ENCODE measurements at places on chromosomes 3 and 15.

DNA sequence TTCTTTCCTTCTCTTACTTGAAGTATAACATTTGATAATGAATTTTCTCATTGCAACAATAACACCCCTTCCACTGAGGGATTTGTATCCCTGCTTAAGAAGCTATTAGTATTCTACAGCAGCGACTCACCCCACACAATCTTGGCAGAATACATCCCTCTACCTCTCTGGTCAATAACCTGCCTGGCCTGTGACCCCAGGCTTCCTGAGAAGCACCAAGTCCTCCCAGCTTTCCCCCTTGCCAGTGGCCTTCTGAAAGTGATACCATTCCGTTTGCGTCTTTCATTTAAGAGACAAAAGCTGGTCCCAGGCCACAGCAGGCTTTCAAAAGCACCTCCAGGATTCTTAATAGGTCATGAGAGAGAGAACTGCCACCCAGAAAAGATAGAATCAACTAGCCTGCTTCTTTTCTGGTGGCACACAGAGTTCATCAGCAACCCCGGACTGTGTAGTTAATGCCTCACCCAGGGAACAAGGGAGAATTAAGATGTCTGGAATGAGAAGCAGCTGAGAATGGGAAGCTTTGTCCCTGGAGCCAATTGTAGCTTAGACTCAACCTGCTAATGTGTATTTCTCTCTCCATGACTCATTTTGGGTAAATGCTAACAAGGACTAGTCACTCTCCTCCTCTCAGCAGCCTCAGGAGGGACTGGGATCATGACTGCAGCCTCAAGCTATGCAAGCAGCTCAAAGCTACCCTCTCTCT lies 101.0 kb upstream of the CPNE4 start:
- no peak for DNase-seq

DNA sequence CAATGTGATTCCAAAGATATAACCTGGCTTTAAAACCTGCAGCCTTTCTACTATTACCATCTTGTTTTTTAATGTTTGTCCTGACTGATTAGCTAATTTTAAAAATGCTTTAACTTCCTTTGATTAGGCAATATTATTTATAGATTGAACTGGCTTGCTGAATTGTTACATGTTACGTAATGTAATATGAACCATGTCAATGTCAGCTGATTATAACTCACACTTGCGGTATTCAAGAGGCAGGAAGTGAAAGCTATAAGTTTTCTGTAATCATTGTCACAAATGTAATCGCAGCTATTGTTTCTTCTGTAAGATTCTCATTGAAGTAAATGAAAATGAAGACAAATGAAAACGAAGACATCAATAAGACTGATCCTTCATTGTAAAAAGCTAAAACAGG lies 146.8 kb downstream of the ROBO2 start:
- no peak for DNase-seq

GRCh38 chr3:168850109-168850508 lies 754.4 kb upstream of the GOLIM4 start:
- no peak for DNase-seq

DNA sequence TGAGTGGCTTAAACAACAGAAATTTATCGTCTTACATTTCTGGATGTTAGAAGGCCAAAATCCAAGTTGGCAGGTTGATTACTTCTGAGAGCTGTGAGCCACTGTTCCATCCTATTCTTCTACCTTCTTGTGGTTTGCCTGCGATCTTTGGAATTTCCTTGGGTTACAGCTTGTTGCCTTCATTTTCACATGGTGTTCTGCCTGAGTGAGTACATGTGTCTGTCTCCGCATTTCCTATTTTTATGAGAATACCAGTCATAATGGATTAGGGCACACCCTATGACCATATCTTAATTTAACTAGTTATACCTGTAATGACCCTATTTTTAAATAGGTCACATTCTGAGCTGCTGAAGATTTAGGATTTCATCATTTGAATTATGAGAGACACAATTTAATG lies 294.3 kb downstream of the CNTN4 start:
- DNase-seq: no peak

DNA sequence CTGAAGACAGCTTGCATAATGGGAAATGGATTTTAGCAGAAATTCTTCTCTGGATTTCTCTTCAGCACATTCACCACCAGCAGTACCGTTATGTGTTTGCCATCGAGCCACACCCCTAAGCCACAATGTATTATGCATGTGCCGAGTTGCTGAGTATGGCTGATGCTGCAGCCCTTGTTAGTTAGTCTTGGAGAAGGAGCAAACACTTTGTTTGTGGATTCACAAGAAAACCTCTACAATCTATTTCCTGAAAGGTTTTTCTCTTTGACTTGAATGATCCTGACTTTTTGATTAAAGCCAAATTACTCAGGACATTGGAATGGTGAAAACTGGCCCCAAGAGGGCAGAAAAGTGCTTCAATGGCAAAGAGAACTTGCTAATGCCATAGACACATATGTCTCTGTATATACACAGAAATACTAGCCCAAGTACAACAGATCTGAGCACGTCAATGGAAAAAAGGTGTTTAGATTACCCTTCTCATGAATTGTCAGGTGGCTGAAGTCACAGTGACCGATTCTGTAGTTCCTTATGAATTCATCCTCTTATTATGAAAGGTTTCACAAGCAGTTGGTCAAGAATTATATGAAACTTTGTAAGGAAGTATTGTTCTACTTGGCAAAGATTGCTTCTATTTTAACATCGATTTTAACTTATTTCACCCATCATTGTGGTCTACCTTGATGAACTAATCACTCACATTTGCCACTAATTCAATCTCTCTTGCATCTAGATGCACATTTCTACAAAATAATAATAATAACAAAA lies 103.0 kb downstream of the P3H2 start:
- no peak for DNase-seq

GRCh38 chr3:196471551-196471950 lies 32.0 kb downstream of the RNF168 start:
- no peak for DNase-seq

- no peak for DNase-seq
These were observed 50.4 kb upstream of the ADCY5 start for GRCh38 chr3:123499322-123499721.

DNA sequence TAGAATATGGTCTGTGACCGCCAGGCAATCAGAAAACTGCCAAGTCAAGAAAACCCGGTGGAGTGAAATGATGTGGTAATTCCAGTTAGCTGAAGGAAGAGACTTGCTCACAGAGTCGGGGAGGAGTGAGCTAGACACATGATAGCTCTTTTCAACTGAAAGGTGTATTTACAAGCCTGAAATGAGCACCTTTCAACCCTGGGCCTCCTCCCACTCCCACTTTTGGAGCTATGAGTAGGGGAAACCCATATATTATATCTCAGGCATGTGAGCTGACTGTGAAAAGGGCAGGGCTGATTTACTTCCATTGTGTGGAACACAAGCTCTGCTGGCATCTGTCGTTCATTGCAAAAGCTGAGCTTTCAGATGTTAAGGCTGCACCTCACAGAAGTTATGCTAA lies 960.2 kb downstream of the TUSC7 start:
- DNase-seq: no peak

- DNase-seq: no peak
These were observed 58.9 kb downstream of the ITGA11 start for GRCh38 chr15:68373028-68373427.

DNA sequence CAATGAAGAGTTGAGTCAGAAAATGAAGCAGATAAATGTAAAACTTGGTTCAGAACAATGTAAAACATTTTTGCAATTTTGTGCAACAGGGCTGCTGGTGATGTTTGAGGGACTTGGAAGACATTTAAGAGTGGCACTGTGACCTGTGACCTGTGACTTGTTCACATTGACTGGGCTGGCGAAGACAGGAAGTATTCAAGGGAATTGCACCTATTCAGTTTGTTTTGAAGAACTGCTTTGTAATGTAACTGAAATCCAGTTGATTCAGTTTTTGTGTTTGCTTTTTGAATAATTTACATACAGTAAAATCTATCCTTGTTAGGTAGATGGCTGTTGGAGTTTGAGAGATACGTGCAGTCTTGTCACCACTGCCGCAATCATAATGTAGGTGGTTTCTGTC lies 35.4 kb downstream of the MCTP2 start:
- DNase-seq: no peak

DNA sequence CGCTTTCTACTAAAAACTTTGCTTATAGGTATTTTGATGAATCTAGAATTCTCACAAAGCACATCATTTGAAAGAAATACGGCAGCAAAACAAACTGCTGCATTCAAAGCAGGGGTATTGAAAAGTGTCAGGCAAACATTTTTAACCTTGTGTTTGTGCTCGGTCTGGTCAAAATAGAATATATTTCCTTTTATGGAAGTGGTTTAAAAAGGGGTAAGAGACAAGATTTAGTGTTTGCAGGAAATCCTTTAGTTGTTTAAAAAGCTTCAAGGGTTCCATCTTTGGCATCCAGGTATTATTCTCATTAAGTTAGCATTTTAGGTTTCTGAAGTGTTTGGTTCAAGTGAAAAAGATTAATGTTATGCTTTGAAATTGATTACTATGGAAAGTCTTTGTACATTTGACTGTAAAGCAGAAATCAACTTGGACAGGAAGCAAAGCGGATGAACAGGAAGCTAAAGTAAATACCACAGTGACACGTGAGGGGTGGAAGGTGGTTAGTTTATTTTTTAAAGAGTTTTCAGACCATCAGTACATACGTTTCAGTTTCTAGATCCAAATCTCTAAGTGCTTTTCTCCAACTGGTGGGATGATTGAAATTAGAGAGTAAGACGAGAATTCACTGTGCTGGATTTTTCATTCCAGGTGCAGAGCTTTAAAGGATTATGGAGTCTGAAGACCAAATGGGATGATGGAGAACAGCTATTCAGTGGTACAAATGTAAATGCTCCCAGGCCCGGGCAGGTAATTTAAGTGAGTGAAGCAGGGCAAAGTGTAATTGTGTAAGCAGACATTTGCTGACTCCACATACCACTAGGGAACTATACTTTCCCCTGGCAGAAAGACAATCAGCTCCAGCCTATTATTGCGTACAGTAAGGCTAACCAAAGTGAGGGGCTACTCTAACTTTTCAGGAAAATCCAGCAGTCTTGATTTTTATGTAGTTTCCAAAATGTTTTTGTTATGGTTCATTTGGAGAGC lies 341.8 kb upstream of the TBL1XR1 start:
- no peak for DNase-seq

GRCh38 chr15:96234109-96234892 lies 96.2 kb upstream of the NR2F2 start:
- DNase-seq: no peak

GRCh38 chr3:122469659-122470058 lies 45.1 kb downstream of the KPNA1 start:
- no peak for DNase-seq

Measured in NCI-H1930 (cell line).